ENCODE measurements at places on chromosomes 13 and 19. TPM values are rescaled to one million over a fixed set of nuclear protein-coding genes. Genes with fewer than 3 reads are reported as not detected.

DNA sequence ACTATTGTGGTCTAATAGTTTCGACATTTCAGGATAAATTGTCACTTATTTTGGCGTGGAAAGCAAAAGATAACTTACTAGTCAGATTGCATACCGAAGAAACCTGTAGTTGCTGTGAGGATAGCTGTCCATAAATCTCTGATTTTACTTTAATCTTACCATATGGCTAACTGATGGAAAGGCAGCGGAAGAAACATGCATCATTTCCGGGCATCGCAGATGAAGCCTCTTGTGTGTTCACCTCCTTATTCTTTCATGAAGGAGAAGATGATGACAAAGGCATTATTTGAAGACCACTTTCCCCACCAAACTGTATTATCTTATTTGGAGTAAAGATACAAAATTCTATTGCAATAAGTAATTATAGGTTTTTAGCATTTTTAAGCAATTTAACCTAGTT lies 763.6 kb upstream of the SLITRK6 start:
- DNase-seq, result no peak

DNA sequence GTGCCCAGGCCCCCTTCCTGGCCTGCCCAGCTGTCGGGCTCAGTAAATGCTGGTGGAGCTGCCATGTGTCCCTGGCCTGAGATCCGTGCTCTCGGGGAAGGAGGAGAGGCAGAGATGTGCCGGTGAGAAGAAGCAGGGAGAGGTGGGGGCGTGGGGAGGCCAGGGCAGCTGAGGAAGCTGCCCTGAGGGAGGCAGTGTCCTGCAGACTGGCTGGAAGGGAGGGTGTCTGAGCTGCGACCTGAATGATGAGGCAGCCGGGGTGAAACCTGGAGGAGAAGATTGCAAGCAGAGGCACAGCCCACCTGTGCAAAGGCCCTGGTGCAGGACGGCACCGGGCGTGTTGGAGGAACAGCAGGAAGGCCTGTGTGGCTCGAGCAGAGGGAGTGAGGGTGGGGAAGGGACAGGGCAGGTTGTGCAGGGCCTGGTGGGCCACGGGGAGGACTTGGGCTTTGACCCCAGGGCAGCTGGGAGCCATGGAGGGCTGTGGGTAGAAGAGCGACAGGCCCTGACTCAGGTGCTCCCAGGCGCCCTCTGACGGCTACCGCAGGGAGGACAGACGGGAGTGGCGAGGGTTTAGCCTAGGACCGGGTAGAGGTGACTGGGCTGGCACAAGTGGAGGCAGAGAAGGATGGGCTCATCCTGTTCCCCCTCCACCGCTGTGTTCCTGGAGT lies 14.0 kb upstream of the CELF5 start:
- DNase-seq, result peak; percentile 68

DNA sequence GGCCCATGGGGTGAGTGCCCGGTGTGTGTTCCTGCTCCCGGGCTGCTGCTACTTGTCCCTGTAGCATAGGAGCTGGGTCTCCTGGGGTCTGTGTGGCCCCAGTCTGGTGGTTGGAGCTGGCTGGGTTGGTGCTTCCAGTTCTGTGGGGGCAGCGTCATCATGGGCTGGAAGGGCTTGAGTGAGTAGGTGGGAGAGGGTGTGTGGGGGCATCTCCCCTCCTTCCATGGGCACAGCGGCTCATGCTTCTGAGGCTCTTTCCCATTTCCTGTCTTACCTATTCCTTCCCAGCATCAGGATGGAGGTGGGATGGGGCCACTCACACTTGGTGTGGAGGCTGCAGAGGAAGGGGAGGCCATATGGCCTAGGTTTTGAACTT lies 8.0 kb upstream of the EPN1 start:
- no peak for DNase-seq

- no peak for DNase-seq
Measured at GRCh38 chr13:37225414-37226070, 120.1 kb upstream of the CSNK1A1L start.

- DNase-seq, result no peak
Measured at GRCh38 chr13:40514802-40515201, 151.6 kb downstream of the FOXO1 start.

DNA sequence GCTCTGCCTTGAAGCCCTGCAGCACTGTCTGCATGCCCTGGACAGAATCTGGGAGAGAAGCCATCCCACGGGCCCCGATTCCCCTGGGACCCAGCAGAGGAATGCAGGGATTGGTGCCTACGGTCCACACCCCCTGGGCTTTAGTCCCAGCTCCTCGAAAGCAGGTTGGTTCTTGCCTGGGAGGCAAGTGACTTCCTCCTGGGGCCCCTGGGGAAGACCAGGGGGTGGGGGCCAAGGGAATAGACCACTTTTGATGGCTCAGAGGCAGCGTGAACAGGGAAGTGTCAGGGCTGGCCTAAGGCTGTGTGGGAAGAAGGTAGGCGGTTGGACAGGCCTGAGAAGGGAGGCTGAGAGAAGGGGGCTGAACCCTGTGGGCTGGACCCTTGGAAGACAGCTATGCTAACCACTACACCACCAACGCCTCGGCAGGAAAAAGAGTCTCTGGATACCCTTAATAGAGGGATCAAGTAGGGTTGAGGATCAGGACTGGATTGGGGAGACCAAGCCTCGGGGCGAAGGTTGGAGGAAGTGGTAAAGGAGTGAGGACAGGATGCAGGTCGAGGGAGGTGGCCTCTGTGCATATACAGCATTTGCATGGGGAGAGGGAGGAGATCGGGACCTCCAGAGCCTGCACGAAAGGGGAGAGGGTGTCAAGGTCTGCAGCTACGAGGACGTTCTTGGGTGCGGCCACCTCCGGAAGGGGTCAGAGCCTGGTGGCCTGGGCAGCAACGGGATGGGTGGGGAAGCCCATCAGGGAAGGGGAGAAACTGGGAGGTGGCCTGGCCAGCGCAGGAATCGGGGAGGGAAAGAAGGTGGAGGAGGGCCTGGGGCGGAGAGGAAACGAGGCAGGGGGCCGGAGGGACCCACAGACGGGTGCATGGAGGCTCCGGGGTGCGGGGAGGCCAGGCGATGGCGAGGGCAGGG lies 709 bp downstream of the DPP9 start:
- DNase-seq, result no peak

GRCh38 chr19:56637976-56638555 lies 4.9 kb upstream of the SMIM17 start:
- peak; percentile 46 for DNase-seq

- DNase-seq, result peak; percentile 67
Measured at GRCh38 chr13:93227878-93228642, 1.5 kb downstream of the GPC6 start.

GRCh38 chr19:28640506-28640905 lies 572.4 kb downstream of the UQCRFS1 start:
- no peak for DNase-seq

DNA sequence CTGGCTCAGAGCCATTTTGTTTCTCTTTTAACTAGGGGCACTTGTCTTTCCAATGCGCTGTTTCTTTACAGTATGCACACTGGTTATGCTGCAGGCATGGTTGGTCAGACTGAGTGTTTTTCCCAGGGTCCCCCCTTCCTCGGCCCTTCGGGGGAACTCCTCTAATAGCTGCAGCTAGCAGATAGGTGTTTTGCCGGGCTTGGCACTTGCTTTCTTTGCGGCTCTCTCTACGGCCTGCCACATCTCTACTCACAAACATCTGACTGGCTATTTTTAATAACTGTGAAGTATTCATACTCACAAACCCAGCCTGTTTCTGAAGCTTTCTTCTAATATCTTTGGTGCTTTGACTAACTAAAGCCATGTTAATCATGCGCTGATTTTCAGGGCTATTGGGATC lies 89.4 kb downstream of the SLC25A15 start:
- DNase-seq, result no peak

- DNase-seq, result no peak
Measured at GRCh38 chr13:79314652-79315051, 91.4 kb downstream of the RBM26 start.

DNA sequence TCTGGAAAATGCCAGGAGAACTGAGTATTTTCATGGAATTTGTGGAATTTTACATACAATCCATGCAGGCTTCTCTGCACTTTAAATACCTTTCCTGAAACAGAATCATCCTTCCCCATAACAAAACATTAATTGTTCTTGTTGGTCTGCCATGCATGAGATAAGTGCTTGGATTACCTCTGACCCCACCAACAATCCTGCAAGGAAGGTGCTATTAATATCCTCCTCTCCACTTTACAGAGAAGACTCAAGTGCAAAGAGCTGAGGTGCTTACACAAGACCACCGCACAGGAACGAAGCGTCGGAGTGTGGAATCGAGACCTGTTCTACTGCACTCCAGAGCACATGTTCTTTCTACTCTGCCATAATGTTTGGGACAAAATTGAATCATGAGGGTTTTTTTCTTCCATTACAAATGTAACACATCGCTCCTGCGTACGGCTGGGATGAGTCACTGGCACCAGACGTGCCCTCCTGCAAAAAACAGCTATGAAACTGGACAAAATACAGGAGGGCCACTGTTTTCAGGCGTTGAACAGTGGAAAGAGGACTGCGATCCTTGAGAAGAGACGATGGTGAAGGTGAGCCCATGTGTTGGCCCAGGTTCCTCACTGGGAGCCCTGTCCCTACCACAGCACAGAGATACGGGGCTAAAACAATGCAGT lies 12.9 kb upstream of the LRRC4B start:
- no peak for DNase-seq

DNA sequence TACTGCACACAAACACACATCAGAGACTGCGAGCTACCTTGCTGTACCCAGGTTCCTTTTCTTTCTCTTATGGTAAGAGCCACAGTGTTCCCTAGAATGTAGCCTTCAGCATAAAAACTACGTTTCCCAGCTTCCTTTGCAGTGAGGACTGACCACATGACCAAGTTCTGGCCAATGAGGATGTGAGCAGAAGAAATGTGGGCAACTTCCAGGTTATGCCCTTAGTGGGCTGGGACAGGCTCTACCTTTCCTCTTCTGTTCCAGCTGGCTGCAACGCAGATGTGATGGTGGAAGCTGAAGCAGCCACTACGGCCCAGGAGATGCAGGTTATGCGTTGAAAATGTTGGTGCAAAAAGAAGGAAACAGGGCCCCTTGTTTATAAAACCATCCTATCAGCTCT lies 27.5 kb downstream of the VRK3 start:
- DNase-seq, result no peak

DNA sequence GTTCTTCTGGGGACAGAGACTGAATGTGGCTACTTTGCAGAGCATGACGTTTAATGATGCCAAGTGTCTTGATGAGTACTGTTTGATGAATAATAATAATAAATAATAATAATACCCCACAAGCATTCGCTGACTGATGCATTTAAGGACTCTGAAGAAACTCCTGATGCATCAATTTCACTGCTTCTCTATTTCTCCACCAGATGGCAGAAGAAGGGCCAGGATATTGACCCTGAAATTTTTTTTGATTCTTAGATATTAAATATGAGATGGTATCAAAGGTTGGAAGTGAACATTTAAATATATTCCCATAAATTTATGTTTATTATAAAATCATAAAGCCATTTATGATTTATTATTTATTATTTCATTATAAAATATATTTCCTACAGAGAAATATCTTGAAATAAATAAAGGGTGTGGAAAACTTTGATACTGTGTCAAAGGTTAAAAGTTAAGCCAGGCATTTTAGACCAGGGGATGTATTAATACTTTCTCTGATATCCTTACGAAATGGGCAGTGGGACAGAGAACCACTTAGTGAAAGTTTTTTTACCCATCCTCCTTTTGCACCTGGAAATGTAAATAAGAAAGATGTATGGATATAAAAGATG lies 170.9 kb downstream of the LACC1 start:
- no peak for DNase-seq

GRCh38 chr19:44643605-44644401 lies at the start of gene PVR:
Gene PVR, plus strand, starts transcription at chr19:44643910. Its CDS starts 187 bp downstream, at chr19:44644097.
- peak; percentile 57 for DNase-seq

GRCh38 chr19:45340232-45340898 lies at the start of gene KLC3:
Gene KLC3, plus strand, starts transcription at chr19:45340750. Its CDS starts 4,792 bp downstream, at chr19:45345542.
- no peak for DNase-seq

- DNase-seq, result no peak
Measured at GRCh38 chr13:48210178-48210577, 22.8 kb upstream of the ITM2B start.

- DNase-seq, result no peak
Measured at GRCh38 chr13:112325920-112326645, 50.1 kb upstream of the SPACA7 start.

GRCh38 chr13:54368387-54368786 lies 1339.8 kb downstream of the OLFM4 start:
- DNase-seq, result no peak

- DNase-seq, result no peak
Measured at GRCh38 chr13:39196965-39197646, 158.8 kb downstream of the NHLRC3 start.

GRCh38 chr13:34358811-34359513 lies 541.0 kb downstream of the RFC3 start:
- no peak for DNase-seq

DNA sequence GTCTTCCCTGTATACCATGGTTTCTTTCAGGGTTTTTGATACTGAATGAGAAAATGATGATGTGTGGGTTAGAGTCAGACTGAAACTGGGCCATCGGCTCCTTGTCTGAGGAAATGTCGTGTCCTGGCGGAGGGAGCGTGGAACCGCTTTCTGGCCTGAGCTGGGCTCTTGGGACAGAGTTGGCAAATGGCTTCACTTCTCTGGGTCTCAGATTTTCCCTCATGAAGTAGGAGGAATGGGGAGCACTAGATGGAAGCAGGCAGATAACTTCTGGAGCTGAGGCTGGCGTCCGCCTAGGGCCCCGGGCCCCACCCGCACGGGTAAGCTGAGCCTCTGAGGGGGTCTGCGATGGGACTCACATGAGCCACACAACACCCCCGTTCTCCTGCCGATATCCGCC lies 133.3 kb upstream of the WASF3 start:
- DNase-seq, result no peak

- no peak for DNase-seq
Measured at GRCh38 chr19:7250951-7251350, 43.3 kb downstream of the INSR start.

GRCh38 chr13:42696191-42696590 lies 85.2 kb upstream of the FAM216B start:
- DNase-seq, result no peak

GRCh38 chr13:40549500-40550094 lies 116.8 kb downstream of the FOXO1 start:
- DNase-seq, result no peak

Gene DHDH
- total RNA-seq, result 0.82 TPM

Gene MEX3D
- 102 TPM for total RNA-seq

Gene POU4F1
- 0.41 TPM for total RNA-seq

Gene ZNF320
- 26.9 TPM for total RNA-seq

Gene CGB8
- total RNA-seq, result not detected

Gene RXFP2
- total RNA-seq, result not detected

Gene SIGLEC5
- total RNA-seq, result not detected

Gene GNG7
- 13.9 TPM for total RNA-seq

Gene PODNL1
- 0.14 TPM for total RNA-seq

Gene FAM216B
- total RNA-seq, result not detected

Gene NANOS3
- total RNA-seq, result 1.6 TPM

Gene TRAPPC6A
- total RNA-seq, result 25.1 TPM

Gene FGF9
- total RNA-seq, result 5.0 TPM

Gene TBXA2R
- total RNA-seq, result 0.23 TPM

Gene KIR3DL1
- not detected for total RNA-seq

Gene ATG4D
- total RNA-seq, result 53.3 TPM

Gene ANGPTL8
- total RNA-seq, result not detected

Gene KDELR1
- total RNA-seq, result 163 TPM

Data from neural crest cell (in vitro differentiated cells).